ENCODE measurements at places on chromosomes 11 and 22. TPM values are rescaled to one million over a fixed set of nuclear protein-coding genes. Genes with fewer than 3 reads are reported as not detected.

DNA sequence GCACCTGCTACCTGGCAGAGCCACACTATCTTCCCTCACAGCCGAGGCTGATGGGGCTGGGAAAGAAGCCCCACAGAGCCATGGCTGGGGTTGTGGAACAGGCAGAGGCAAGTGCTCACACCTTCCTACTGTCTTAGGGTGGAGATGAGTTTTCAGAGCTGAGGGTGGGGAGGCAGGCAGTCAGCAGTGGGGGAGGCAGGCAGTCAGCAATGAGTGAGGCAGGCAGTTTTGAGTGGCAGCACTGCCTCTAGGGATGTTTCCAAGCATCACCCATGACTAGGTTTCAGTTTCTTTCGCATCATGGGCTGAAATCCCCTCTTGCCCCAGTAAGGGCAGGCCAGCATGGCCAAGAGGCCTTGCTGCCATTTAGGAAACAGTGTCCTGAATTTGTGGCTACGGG is 41.6 kb upstream of the NTM start:
- DNase-seq = no peak

Gene DMC1
- 0.61 TPM for total RNA-seq

Gene TNNT3
- total RNA-seq = not detected

GRCh38 chr11:35324183-35324886 is 95.0 kb downstream of the SLC1A2 start:
- no peak for DNase-seq

DNA sequence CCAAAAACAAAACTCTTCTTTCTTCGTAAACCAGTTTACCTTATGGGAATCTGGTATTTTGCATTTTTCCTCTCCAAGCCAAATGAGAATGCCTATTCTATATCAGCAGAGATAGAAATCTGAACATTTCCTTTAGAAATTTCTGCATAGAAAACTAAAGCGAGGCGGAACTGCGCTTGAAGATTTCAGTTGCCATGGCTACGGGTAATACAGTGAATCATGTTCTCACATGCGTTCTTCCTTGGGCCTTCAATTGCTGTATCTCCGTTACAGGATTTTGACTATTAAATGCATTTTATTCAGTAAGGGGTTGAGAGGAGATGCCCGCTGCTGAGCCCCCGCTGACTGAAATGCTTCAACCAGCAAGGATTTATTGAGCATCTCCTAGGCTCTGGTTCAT is 108.2 kb upstream of the CRYBB3 start:
- DNase-seq = no peak

Gene SMC1B
- total RNA-seq = not detected

DNA sequence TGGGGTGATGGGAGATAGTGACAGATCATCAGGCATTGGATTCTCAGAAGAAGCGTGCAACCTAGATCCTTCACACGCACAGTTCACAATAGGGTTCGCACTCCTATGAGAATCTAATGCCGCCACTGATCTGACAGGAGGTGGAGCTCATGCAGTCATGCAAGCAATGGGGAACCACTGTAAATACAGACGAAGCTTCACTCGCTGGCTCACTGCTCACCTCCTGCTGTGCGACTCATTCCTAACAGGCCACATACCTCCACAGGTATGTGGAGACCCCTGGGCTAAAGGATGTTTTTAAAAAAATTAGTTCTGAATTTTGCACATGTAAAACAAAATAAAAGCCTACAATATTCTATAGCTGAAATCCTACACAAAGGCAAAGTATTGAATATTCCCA is 20.5 kb upstream of the TEAD1 start:
- DNase-seq = no peak

Gene JRKL
- total RNA-seq = 7.2 TPM

DNA sequence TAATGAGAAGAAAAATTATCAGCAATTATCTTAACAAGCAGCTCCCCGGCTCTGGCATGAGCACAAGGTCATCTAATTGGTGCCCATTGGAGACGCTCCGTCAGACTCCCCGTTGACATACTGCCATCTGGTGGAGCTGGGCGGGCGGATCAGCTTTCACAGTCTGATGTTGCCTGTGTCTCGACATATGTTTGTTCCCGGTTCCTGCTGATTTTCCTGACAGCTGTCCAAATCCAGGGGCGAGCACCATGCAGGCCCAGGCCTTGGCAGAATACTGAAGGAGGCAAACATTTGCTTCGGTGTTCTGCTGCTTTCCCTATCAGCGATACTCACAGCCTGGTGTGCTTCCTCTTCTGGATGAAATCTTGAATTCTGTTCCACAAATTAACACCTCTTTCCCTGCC is 43.8 kb upstream of the BARX2 start:
- peak; percentile 66 for DNase-seq

Gene THY1
- total RNA-seq = 71.3 TPM

GRCh38 chr22:30893434-30894370 is 74.9 kb downstream of the MORC2 start:
- no peak for DNase-seq

GRCh38 chr11:116563028-116563711 is 209.6 kb downstream of the BUD13 start:
- no peak for DNase-seq

DNA sequence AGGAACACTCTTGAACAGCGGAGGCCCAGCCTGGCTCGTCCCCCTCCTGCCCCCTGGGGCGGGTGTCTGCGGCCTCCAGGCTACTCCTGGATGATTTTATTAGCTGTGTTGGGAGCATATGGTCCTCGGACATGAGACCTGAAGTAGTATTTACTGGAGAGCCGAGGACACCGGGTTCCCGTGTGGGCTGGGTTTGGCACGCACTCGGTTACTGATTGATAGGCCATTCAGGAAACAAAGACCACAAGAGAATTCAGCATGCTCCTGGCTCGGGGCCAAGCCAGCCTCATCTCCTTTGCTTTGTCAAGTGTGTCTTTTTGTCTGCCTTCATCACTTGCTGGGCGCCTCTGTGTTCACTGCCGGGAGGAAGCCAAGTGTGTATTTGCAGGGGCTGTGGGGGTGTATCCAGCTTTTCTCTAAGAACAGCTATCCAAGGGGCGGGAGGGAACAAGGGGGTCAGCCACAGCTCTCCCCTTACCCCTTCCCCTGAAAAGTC is 9.7 kb downstream of the FXYD2 start:
- no peak for DNase-seq

GRCh38 chr22:47444746-47445065 is 682.3 kb downstream of the TBC1D22A start:
- no peak for DNase-seq

GRCh38 chr11:17794981-17795380 is 60.4 kb downstream of the KCNC1 start:
- no peak for DNase-seq
